ENCODE measurements at places on chromosomes 16 and 17.

- no peak for DNase-seq
Observed at GRCh38 chr16:28477311-28477920, 5.3 kb upstream of the NPIPB7 start.

- peak; percentile 67 for DNase-seq
Observed at GRCh38 chr17:10844621-10845387, 6.9 kb upstream of the PIRT start.

DNA sequence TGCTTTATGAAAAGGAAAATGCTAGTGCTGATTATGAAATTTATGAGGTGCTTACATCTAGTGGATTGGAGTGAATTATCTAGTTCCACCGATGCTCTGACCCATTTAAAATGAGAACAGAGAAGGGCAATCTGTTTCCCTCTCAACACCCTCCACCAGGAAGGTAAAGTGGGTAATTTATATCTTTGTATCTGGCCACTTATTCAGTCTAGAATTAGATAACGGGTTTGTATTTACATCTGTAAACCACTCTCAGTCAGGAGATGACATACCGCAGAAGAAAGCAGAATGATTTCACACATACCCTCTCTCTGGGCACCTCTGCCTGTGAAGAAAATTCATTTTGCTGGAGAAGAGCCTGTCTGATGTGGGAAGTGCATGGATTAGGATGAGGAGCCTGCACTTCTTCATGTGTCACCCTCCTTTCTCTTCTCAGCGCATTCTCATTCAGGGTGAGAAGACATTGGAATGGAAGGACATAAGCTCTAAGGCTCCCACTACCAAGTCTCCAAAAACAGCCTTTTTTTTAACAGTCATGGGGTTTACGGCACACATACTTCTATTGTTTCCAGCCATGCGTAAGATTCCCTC, 646.7 kb upstream of the SALL1 start:
- no peak for DNase-seq

- DNase-seq: no peak
Observed at GRCh38 chr16:81549547-81550431, 105.2 kb downstream of the CMIP start.

DNA sequence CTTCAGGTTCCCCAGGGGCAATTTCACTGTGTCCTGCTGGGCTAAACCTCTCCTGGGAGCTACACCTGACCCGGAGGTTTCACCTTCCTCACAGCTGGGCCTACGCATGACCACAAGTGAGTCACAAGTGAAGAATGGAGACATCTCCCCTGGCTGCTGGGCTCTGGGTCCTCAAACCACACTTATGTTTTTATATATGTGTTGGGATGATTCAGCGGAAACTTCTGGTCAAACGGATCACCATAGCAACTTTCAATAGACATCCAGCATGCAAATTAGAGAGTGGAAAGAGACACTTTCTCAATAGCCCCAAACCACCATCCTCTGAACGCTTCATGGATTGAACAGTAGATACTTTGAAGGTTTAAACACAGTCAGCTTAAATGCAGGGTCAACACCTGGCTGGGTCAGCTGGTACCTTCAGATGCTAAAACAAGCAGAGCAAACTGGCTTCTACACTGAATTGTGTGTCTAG, 28.0 kb upstream of the MAF start:
- no peak for DNase-seq

DNA sequence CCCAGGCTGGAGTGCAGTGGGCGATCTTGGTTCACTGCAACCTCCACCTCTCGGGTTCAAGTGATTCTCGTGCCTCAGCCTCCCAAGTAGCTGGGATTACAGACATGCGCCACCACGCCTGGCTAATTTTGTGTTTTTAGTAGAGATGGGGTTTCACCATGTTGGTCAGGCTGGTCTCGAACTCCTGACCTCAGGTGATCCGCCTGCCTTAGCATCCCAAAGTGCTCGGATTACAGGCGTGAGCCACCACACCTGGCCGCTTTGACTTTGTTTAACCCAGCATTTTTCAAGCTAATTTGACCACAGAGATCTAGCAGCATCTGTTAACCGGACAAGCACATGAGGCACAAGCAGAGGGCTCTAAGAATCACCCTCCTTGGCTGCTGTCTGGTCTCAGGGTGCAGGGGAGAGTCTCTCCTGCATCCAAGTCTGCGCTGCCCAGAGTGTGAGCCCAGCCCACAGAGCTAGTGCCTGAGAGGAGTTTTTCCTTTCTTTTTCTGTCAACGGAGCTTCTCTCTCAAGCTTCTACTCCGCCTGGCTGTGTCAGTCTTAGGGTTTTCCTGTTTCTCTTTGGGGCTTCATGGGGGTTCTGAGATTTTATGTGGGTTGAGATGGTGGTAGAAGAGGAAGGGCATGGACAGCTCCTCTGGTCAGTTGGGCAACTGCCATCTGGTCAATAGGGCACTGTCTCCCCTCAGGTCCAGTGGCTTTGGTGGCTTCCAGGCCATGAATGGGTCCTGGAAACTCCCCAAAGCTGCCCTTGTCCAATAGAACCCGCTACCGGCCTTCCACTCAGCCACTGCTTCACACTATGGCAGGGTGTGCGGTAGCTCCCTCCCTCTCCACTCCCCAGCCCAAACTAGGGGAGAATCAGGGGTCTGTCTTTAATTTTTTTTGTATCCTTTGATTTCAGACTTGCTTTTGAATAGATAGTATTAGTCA, 59.6 kb downstream of the TNFRSF13B start:
- no peak for DNase-seq

DNA sequence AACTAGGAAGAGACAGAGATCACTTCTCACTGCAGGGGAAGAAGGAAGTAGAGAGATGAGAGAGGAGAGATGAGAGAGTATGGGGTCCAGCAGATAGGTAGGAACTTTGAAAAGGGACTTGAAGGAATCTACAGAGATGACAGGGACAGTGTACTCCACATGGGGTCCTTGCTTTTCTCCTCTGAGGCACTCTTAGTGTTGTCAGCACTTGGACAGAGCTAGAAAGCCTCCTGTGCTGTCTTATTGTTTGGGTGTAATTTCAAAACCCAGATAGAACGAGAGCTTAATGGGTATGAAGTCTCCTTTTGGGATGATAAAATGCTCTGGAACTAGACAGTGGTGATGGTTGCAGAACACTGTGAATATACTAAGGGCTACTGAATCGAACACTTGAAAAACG, 65.2 kb downstream of the ASIC2 start:
- no peak for DNase-seq

DNA sequence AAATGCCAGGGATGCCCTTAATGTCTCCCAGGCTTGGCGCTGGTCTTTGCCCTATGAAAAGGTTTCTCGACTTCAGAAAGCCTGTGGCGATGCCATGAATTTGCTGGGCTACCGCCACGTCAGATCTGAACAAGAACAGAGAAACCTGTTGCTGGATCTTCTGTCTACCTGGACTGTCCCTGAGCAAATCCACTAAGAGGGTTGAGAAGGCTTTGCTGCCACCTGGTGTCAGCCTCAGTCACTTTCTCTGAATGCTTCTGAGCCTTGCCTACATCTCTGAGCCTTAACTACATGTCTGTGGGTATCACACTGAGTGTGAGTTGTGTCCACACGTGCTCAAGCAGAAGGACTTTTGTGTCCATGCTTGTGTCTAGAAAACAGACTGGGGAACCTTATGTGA, 11.4 kb downstream of the CHST4 start:
- DNase-seq: peak; percentile 49

GRCh38 chr17:835263-835662, 53.1 kb downstream of the MRM3 start:
- DNase-seq: peak; percentile 100

DNA sequence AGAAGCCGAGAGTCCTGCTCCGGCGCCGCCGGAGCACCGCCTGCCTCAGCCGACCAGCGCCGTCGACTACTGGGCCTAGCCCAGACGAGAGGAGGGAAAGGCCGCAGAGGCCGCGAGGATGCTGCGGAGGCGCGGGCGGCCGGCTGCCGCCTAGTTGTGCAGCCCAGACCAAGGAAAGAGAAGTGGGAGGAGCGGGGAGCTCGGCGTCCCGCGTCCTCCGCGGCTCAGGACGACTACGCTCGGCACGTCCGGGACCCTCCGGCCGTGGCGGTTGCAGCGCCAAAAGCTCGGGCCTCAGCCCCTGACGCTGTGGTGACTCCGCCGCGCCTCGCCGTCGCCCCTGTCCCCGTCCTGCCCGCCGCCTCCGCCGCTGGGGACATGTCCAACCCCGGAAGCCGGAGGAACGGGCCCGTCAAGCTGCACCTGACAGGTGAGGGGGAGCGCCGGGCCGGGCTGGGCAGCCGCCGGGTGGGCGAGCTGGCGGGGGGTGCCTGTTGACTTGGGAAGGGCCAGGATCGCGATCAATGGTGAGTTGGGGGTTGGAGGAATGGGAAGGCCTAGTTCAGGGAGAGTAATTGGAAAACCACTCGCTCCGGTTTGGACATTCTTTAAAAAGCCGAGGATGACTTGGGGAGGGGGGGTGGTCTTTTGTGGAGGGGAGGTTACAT, 37.7 kb downstream of the RNF135 start:
- peak; percentile 54 for DNase-seq

DNA sequence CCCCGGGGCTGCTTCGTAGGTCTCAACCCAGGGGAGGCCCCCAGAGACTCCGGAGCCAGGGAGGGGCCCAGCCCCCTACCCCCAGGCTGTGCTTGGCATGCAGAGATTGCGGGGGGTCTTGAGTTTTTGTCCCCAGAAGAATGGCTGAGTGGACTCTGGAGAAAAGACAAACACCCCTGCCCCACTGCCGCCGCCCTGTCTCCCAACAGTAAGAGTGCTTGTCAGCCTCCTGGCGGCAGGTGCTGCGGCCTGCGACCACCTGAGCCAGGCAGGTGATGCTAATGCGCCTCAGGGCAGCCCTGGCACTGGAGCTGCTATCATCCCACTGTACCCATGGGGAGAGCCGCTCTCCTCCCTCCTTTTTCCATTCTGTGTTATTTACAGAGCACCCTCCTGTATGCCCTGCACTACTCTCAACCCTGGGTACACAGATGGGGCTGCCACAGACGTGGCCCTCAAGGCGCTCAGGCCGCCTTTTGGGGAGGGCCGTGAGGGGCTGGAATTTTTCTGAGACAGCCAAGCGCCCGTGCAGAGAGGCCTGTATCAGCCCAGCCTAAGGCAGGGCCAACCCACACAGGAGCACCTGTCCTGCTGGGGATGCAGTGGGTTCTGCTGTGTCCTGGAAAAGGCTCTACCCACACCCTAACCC, 2.6 kb upstream of the IL17C start:
- DNase-seq: no peak

- DNase-seq: peak; percentile 36
Observed at GRCh38 chr17:77449373-77449907, 308.7 kb downstream of the SEC14L1 start.

DNA sequence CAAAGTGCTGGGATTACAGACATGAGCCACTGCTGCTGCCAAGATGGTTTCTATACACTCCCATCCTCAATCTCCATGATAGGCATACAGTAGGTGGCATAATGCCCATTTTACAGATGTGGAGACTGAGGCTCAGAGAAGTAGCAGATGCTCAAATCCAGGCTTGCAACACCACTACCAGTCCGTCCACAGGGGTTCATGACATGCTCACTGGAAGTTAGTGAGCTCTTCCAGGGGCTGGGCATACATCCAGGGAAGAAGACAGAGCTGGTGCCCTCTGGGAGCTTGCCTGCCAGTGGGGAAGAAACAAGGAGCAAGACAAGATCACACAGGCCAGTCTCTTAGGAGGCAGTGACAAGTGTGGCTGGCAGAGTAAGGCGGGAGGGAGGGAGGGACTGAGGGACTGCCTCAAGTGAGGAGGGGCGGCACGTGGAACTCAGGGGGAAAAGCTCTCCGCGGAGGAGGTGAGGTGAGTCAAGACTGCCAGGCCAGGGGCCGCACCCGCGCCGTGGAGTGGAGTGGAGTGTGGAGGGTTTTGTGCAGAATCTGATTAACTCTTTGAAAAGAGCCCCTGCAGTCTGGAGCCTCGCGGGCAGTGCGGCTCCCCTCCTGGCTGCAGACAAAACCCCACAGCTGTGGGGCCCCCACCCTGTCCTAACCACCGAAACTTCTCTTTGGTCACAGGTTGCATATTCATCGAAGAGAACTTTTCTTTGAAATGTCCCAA, 27.9 kb downstream of the SREBF1 start:
- DNase-seq: peak; percentile 56

DNA sequence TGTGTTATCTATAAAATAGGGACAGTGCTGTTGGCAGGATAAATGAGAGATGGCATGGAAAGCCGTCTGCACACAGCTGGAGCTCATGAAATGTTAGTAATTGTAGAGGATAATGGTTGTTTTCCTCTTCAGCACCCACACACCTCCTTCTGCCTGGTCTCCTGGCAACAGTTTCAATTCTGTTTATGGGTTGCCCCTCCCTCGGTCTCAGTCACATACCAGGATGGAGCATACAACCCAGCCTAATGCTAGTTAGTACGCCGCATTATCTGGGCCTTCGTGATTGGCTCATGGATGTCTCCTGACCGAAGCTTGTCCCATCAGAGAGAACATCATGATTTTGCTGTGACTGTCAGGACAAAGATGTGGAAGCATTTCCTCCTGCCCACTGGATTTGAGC, 126.2 kb upstream of the WSCD1 start:
- no peak for DNase-seq

- no peak for DNase-seq
Observed at GRCh38 chr17:74838274-74838673, 21.4 kb downstream of the GRIN2C start.

DNA sequence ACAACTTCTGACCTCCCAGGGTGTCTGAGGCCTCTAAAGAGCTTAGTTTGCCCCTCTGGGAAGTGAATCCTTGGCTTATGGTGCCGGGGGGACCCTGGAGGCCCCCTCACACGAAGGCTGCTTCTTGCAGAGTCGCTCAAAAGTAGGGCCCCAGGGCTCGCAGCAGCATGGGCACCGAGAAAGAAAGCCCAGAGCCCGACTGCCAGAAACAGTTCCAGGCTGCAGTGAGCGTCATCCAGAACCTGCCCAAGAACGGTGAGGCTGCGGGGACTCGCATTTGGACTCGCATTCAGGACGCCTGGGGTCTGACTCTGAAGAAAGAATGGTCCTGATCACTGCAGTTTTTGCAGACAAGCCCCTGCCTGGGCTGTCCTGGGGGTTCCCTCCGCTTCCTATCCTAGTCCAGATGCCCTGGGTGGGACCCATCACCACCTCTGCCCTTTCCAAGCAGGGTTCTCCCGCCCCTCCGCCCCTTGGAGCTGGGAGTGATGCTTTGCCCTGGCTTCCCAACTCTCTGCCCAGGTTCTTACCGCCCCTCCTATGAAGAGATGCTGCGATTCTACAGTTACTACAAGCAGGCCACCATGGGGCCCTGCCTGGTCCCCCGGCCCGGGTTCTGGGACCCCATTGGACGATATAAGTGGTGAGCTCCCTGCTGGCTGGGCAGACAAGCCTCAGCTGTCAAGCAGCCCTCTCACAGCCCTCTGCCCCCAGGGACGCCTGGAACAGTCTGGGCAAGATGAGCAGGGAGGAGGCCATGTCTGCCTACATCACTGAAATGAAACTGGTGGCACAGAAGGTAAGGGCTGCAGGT, 698 bp downstream of the ACBD4 start:
- no peak for DNase-seq

DNA sequence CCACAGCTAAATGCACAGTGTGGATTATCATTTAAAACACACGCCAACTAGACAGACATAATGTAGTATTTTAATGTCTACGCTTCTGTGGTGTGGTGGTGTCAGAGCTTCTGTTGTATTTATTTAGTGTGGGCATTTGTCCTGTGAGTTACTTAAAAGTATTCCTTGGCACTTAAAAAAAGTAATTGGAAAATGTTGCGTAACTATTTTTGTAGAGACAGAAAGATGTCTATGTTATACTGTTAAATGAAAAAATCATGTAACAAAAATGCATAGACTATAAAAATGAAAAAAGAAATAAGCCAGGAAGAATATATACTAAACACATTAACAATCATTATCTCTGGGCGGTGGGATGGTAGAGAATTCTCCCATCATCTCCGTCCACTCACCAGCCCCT, 39.2 kb downstream of the CYTH1 start:
- no peak for DNase-seq
